ENCODE measurements at places on chromosomes 13 and 19. TPM values are rescaled to one million over a fixed set of nuclear protein-coding genes. Genes with fewer than 3 reads are reported as not detected.
A peak's percentile ranks its signal among the peaks of the same experiment; 100 is the strongest.

GRCh38 chr19:7970716-7971448 is 27.4 kb upstream of the TIMM44 start:
- peaks cover 14% of the 10 kb centered on the region for H3K4me1 ChIP-seq
- peak; percentile 60 for DNase-seq
- H3K27ac ChIP-seq, result no peak overlapping the region

DNA sequence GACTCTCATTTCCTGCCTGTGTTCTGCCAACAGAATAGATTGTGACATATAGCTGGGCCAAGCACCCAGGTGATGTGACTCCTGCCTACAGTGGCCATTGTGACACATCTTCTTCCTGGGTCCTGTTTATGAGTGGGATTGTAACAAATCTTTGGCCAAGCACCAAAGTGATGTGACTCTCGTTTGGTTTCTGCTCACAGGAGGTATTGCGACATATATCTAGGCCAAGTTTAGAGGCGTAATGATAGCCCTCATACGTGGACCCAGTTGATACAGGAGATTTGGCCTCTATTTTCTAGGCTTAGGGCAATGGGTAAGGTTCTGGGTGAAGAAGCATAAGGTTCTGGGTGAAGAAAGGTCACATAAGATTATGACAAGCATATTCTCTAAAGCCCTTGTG is 76.2 kb downstream of the ZNF208 start:
- no peaks in the 10 kb centered on the region for H3K36me3 ChIP-seq
- no peaks in the 10 kb centered on the region for H3K27me3 ChIP-seq
- no peak for DNase-seq
- no peak overlapping the region for H3K27ac ChIP-seq

GRCh38 chr19:11364935-11365334 is 9.5 kb upstream of the SWSAP1 start:
- no peak overlapping the region for H3K27ac ChIP-seq
- H3K27me3 ChIP-seq, result no peaks in the 10 kb centered on the region
- no peaks in the 10 kb centered on the region for H3K36me3 ChIP-seq
- H3K4me1 ChIP-seq, result no peaks in the 10 kb centered on the region
- H3K4me3 ChIP-seq, result no peak overlapping the region

DNA sequence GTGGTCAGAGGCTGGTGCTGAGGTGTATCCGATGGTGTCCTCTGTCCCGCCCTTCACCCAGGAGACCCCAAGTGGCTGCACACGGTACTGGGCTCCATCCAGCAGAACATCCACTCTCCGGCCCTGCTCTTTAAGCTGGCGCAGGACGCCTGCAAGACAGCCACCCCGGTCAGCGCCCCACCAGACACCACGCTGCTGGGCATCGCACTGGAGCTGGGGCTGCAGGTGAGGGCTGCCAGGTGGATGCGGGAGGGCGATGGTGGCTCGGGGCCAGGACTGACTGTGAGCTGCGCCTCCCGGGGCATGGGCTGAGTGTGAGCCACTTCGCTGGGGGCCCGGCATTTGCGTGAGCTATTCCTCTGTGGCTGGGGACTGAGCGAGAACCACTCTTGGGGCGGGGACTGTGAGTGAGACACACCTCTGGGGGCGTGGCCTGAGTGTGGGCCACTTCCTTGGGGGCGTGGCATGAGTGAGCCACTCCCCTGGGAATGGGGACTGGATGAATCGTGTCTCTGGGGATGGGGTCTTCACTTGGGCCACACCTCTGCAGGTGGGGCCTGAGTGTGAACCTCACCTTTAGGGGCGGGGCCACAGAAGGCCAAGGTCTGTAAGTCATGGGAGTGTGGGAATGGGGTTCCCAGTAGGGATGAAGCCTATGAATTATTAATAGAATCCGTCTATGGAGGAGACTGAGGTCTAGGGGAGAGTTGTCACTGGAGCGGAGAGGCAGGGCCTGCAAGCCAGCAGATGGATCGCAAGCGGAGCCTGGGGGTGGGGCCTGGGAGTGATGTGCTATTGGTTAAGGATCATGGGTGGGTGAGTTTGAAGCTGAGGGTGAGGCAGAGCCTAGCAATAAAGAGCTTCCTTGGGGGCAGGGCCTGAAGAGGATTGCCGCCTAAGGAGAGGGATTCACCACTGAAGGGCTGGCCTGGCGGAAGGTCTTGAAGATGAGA is 30.5 kb downstream of the ZSWIM4 start:
- DNase-seq, result peak; percentile 73
- no peaks in the 10 kb centered on the region for H3K36me3 ChIP-seq
- H3K4me1 ChIP-seq, result no peaks in the 10 kb centered on the region
- H3K27ac ChIP-seq, result no peak overlapping the region
- no peak overlapping the region for H3K4me3 ChIP-seq
- H3K27me3 ChIP-seq, result no peaks in the 10 kb centered on the region

DNA sequence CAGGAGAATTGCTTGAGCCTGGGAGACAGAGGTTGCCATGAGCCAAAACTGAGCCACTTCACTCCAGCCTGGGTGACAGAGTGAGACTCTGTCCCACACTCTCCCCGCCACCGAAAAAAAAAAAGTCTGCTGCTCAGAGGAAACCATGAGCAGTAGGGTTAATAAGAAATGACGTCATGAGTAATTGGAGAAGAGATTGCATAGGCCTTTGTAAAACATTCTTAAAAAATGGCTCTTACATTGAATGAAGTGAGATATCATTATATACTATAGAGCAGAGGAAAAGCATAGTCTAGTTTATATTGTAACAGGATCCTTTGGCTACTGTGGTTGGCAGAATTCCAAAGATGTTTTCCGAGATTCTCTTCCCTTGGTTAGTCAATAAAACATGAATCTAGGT is 228.2 kb downstream of the PCDH20 start:
- H3K4me1 ChIP-seq, result no peaks in the 10 kb centered on the region
- peak; percentile 13 for DNase-seq
- no peaks in the 10 kb centered on the region for H3K27me3 ChIP-seq
- no peak overlapping the region for H3K27ac ChIP-seq

GRCh38 chr19:50313812-50314536 is 15.2 kb downstream of the KCNC3 start:
- no peak for DNase-seq
- no peak overlapping the region for H3K27ac ChIP-seq
- peaks cover 10% of the 10 kb centered on the region for H3K27me3 ChIP-seq
- no peak overlapping the region for H3K4me3 ChIP-seq

GRCh38 chr13:111183087-111183645 is 68.1 kb downstream of the ARHGEF7 start:
- H3K36me3 ChIP-seq, result no peaks in the 10 kb centered on the region
- H3K27me3 ChIP-seq, result no peaks in the 10 kb centered on the region
- H3K4me3 ChIP-seq, result no peak overlapping the region
- H3K27ac ChIP-seq, result no peak overlapping the region

DNA sequence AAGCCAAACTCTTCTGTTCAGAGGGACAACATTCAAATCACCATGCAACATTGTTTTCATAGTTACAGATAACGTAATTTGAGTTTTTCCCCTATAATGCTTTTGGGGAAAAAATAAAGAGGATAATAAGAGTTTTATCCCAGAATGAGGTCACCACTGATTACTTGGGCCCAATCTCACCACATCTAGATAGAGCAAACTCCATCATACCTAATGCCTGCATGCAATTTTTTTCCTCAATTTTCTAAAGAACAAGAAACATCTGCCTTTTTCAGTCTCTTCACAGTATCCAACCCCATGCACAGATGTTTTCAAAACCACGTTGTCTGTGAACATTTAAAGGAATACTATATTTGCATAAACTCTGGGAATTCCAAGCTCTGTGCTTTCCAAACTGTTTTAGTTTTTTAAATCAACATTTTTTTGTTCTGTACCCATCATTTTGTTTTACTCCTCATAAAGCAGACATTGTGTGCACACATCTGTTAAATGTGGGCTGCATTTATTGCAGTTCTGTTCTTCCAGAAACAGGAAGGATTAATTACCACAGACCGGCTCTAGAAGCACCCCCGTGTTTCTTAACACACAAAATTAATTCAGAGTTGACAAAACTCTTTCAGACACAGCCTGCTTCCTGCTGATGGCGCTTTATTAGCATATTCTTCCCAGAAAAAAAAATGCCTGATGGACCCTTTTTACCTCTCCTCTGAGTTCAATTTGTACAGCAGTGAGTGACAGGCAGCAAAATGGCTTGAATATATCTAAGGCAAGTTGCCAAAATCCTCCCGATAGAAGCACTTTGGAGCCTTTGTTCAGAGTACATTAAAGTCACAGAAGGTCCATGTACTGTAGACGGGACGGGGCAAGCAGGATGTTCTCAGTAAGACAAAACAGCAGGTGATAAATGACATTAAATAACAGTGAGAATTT is 1171.9 kb downstream of the EFNB2 start:
- peak; percentile 45 for DNase-seq
- H3K4me1 ChIP-seq, result no peaks in the 10 kb centered on the region
- no peak overlapping the region for H3K27ac ChIP-seq
- no peaks in the 10 kb centered on the region for H3K36me3 ChIP-seq
- H3K4me3 ChIP-seq, result no peak overlapping the region

GRCh38 chr19:41774515-41774980 is 19.2 kb downstream of the CEACAM6 start:
- DNase-seq, result no peak
- no peak overlapping the region for H3K4me3 ChIP-seq
- no peaks in the 10 kb centered on the region for H3K36me3 ChIP-seq
- H3K27ac ChIP-seq, result no peak overlapping the region
- H3K4me1 ChIP-seq, result no peaks in the 10 kb centered on the region

GRCh38 chr13:98467263-98467985 is 109.5 kb downstream of the STK24 start:
- H3K4me1 ChIP-seq, result peaks cover 3% of the 10 kb centered on the region
- no peak for DNase-seq
- H3K27me3 ChIP-seq, result no peaks in the 10 kb centered on the region
- H3K4me3 ChIP-seq, result no peak overlapping the region

DNA sequence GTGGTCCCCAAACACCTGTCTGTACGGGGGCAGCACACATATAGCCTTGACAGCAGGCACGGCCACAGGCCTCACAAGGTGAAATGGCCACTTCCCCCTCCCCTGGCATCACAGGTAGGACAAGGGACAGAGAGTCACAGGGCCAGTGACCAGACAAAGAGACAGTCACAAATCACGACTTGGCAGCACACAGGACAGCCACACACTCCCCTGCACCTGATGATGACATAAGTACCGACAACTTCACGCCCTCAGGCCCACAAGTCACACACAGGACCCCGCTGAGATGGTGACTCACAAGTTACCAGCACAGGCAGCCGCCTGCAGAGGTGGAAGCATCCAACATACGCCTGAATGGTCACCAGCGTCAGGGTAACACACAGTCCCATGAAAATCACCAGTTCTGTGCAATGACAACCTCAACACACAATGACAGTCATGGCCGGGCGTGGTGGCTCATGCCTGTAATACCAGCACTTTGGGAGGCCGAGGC is 16.5 kb downstream of the TYK2 start:
- H3K4me3 ChIP-seq, result no peak overlapping the region
- H3K36me3 ChIP-seq, result peaks cover 24% of the 10 kb centered on the region
- H3K27me3 ChIP-seq, result no peaks in the 10 kb centered on the region
- DNase-seq, result no peak
- H3K4me1 ChIP-seq, result no peaks in the 10 kb centered on the region
- no peak overlapping the region for H3K27ac ChIP-seq

DNA sequence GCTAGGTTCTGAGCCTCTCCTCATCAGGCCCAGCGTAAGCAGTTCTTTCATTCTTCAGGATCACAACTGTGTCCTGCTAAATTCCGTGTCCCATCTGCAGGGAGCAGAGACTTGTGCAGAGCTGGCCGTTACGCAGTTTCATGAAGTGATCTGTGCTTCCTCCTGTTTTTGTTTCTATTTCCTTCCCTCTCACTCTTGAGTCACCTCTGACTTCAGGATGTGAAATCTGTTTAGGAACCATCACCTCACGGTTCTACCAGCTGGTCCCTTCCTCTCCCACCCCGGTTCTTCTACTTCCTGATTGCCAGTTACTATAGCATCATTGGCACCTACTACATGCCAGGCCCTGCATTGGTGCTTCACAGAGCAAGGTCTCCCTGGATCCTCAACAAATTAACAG is 8.5 kb downstream of the MAU2 start:
- no peak overlapping the region for H3K27ac ChIP-seq
- no peaks in the 10 kb centered on the region for H3K27me3 ChIP-seq
- no peak for DNase-seq
- H3K4me1 ChIP-seq, result peaks cover 9% of the 10 kb centered on the region
- H3K4me3 ChIP-seq, result no peak overlapping the region

DNA sequence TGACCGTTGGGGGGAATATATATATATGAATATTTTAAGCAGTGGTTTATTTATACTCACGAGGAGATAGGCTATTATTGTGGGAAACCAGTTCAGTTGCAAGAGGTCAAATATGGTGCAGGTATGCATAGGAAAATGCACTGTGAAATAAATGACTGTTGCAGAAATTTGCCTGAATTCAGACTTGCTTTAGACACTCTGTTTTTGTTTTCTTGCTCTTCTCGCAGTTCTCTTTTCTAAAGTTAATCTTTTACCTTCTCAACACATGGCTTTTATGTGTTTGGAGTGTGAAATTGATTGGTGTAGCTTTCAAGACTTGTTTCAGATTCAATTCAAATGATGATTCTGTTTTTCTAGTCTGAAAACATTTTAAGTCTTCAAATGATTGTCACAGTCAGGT is 109.7 kb downstream of the LRCH1 start:
- H3K27me3 ChIP-seq, result no peaks in the 10 kb centered on the region
- DNase-seq, result no peak
- H3K27ac ChIP-seq, result no peak overlapping the region

DNA sequence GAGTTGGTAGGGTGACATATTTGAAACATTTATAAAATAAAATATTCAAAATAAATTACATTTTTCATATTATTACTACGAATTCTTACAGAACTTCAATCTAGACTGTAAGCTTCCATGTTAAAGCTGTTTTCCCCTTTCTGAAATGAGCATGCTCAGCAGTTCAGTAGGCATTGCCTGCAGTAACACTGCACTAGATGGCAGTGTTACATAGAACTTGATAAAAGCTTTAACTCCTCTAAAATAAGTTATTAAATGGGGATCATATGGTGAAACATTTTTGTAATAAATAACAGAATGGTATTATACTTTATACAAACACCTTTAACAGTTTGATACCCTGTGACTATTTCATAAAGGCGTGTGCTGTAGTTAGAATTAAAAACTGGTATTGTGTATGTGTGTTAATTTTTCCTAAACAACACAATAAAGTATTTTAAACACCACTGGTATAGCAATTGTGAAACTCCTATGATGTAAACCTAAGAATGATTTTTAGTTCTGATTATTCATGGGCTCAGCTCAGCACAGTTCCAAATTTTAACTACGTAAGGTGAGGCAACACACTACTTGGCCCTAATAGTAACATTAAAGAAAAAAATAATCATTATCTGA is 11.6 kb upstream of the GPR18 start:
- no peak overlapping the region for H3K27ac ChIP-seq
- DNase-seq, result no peak
- no peaks in the 10 kb centered on the region for H3K27me3 ChIP-seq
- H3K4me1 ChIP-seq, result peaks cover 5% of the 10 kb centered on the region
- no peaks in the 10 kb centered on the region for H3K36me3 ChIP-seq

Gene F2RL3
- 3.2 TPM for total RNA-seq

Gene COMP
- 33.2 TPM for total RNA-seq

Gene TMEM86B
- total RNA-seq, result 3.3 TPM

Measured in kidney (tissue), 22 donors.